Common myeloid progenitor, CD34-positive (primary cell): ENCODE measurements at places on chromosomes 2 and 18.

- no peaks in the 10 kb centered on the region for H3K4me1 ChIP-seq
- no peaks in the 10 kb centered on the region for H3K27me3 ChIP-seq
- H3K4me3 ChIP-seq, result no peak overlapping the region
- no peak overlapping the region for H3K27ac ChIP-seq
Measured at GRCh38 chr2:151851761-151852160, 23.5 kb upstream of the ARL5A start.

DNA sequence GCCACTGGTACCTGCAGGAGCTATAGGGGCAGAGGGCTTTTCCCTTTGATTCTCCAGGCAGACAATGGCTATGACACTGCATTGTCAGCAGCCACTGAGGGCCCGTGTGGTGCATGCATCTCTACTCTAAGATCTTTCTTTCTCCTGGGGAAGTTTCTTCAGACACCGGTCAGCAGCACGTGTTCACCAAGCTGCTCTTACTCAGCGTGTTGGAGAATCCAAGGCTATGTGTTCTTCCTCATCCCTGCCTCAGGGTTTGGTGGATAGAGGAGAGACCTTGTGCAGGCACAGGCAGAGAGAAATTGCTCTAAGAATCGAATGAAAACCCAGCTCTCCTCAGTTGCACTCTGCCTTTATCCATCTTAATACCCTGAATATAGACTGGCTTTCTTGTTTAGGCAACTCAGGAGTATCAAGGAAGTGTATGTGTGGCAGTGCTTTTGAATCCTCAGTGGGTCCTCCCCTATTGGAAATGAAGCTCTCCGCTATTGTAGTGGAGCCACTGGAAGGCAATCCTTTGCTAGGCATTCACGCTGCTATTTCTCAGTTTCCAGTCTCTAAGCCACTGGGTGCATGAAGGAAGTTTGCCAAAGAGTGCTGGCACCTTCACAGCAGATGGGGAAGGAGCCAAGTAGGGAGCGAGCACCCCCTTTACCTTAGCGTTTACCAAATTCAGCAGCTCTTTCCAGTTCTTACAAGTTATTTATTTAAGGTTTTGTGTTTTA, 86.9 kb upstream of the EML6 start:
- H3K27me3 ChIP-seq, result no peaks in the 10 kb centered on the region
- DNase-seq, result no peak
- H3K4me1 ChIP-seq, result no peaks in the 10 kb centered on the region

DNA sequence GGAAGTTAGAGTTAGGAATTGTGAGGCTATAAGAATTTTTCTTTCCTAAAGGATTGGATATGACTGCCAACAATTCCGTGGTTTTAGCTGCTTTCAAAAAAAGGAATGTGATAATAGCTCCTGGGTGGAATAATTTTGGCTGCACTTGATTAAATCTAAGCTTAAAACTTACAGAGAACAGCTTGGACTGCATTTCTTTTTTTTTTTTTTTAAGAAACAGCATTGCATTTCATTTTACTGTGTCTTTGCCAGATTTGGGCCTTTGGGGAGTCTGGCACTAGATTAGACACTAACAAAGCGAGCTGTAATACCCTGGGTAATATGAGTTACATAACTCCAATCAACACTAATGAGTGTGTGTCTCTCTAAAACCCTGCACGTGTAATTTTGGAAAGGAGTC, 37.8 kb upstream of the ZNF397 start:
- H3K36me3 ChIP-seq, result no peaks in the 10 kb centered on the region
- no peaks in the 10 kb centered on the region for H3K4me1 ChIP-seq
- no peak for DNase-seq
- H3K4me3 ChIP-seq, result no peak overlapping the region

- H3K4me3 ChIP-seq, result no peak overlapping the region
- no peak overlapping the region for H3K27ac ChIP-seq
- no peaks in the 10 kb centered on the region for H3K27me3 ChIP-seq
- DNase-seq, result peak; percentile 8
Measured at GRCh38 chr2:21175895-21176646, 52.3 kb downstream of the TDRD15 start.

- H3K36me3 ChIP-seq, result peaks cover 13% of the 10 kb centered on the region
- H3K4me1 ChIP-seq, result no peaks in the 10 kb centered on the region
- no peak for DNase-seq
- H3K4me3 ChIP-seq, result no peak overlapping the region
Measured at GRCh38 chr2:241751152-241751551, 16.7 kb downstream of the D2HGDH start.
